ENCODE measurements at places on chromosomes 6 and 20.
A peak's percentile ranks its signal among the peaks of the same experiment; 100 is the strongest.

DNA sequence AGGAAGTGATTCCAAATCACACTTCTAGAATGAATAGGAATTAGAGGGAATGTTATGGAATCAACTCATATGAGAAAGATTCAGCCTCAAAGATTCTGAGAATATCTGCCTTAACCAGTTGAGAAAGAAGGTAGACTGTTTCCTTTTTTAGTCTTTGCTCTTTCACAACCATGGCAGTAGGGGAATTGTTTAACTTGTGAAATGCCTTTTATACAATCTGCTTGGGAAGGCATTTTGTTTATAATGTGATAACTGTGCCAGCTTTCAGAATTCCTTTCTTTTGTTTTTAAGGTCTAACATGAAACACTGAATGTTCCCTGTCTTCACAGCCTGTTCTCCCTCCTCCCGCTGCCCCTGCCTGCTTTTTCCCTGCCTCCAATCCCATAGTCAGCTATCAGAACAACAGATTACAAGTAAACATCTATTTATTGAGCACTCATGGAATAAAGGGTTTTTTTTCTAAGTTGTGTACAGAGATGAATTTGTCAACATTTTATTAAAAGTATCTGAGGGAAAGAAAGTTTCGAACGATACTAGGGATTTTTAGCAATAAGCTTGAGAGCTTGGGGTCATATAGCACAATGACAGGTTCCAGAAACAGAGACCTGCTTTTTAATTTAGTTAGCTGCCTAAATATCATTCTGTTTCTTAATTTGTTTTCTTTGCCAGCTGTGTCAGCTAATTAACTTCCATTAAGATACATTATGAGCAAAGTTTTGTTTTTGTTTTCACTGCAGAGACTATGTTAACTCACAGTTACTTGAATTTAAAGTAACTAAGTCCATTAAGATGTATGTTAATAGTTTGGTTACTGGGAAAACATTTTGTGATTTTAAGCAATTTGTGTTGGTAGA lies 28.3 kb upstream of the FBXO30 start:
- no peak for DNase-seq

GRCh38 chr6:130313206-130313605 lies 52.6 kb upstream of the TMEM200A start:
- no peak for DNase-seq

DNA sequence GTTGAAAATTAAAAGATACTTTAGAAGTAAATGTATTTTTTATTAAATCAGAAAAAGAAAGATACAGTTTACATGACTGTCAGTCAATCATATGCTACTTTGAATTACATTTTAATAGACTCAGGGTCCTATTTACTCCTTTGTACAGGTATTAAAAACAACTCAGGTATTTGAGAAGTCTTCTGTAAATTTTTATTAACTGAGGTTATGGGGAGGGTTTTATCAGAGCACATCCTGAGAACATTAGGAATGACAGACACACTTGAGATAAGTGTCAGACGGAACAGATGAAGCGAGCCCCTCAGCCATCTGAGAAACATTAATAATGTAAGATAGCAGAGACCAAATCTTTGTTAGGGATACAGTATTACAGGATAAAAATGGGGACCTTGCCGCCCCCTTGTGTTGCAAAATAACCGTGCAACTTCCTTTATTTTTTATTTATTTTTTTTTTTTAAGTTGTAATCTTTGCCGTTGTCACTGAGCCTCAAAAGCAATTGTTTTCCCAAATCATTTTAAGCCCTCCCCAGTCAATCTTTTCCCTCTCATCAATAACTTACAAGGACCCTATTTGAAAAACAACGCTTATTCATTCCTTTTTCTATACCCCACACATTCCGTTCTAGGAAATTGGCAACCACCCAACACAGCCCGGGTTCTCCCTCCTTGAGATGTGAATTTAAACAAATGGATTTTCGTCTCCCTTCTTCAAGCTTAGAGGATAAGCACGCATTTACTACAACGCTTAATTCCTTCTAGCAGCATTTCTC lies 126.7 kb downstream of the BCAS1 start:
- DNase-seq = no peak

- DNase-seq = no peak
These were observed 30.4 kb downstream of the ZC3H12D start for GRCh38 chr6:149454346-149454848.

DNA sequence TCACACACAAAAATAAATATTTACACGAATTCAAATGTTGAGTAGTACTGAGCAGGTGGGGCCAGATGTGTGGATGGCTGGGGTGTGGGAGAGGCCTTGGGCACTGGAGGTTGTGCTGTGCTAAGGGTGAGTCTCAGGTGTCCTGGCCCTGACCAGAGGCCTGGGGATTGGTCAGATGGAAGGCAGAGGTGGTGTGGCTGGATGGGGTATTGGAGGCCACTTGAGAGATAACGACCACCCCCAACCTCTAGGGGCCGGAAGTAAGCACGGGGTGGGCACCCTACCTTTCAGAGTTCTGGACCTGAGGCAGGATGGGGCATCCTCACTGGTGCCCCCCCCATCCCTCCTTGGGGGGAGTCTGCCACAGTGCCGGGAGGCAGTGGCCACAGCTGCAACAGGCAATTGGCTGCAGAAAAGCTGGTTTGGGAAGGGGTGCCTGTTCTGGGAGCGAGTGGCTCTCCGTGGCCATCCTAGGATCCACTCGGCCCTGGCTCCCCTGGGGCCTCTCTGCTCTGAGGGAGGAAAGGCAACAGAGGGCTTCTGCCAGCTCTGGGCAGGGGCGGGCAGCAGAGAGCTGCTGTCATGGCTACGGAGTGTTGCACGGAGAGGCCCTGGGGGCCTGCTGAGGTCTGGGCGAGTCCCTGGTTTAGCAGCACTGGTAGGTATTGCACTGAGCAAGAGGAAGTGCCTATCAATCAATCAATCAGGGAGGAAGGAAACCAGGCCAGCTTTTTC lies 87.6 kb downstream of the ASXL1 start:
- DNase-seq = peak; percentile 64

DNA sequence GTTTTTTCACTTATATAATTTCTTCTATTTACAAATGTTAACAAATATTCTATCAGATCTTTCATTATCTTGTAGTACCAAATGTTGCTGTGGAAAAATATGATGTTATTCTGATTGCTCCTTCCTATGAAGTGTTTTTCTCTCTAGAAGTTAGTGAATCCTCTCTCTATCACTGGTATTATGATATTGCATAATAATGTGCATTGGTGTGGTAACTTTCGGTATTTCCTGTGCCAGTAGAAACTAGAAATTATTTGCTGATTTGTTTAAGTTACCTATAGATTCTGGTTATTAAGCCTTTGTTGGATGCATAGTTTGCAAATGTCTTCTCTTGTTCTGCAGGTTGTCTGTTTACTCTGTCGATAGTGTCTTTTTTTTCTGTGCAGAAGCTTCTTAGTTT lies 342.5 kb downstream of the CENPW start:
- no peak for DNase-seq
